ENCODE measurements at places on chromosomes 2 and 18. TPM values are rescaled to one million over a fixed set of nuclear protein-coding genes. Genes with fewer than 3 reads are reported as not detected.

The FN1 gene
- not detected for total RNA-seq

The PROKR1 gene
- total RNA-seq, result not detected

The KIAA2012 gene
- total RNA-seq, result not detected

The KCNJ3 gene
- 0.58 TPM for total RNA-seq

The CNGA3 gene
- not detected for total RNA-seq

The LANCL1 gene
- total RNA-seq, result 30.0 TPM

The SPC25 gene
- 0.22 TPM for total RNA-seq

The RAX gene
- not detected for total RNA-seq

The COPS8 gene
- 32.7 TPM for total RNA-seq

The VAMP8 gene
- total RNA-seq, result 73.1 TPM

- H3K27me3 ChIP-seq, result no peaks in the 10 kb centered on the region
- no peaks in the 10 kb centered on the region for H3K36me3 ChIP-seq
- no peak for DNase-seq
- H3K27ac ChIP-seq, result no peak overlapping the region
- H3K4me3 ChIP-seq, result no peak overlapping the region
Observed at GRCh38 chr2:2866459-2866858, 511.2 kb downstream of the EIPR1 start.

DNA sequence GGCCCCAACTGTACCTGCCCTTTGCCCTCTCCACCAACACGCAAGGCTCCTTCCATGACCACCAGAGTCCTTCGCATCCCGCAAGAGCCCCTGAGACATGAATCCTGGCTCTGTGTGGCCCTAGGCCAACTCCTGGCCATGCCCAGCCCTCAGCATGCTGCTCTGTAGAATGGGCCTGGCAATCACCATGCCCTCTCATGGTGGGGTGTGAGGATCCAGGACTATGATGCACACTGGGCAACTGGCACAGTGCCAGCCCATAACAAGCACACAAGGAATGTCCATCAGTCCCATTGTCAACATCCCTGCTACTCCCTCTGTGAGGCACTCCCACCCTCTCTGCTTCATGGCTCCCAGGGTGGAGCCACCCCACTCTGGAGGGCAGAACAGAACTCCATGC, 44.7 kb downstream of the FER1L5 start:
- no peaks in the 10 kb centered on the region for H3K36me3 ChIP-seq
- no peak overlapping the region for H3K4me3 ChIP-seq
- no peak for DNase-seq
- H3K4me1 ChIP-seq, result no peaks in the 10 kb centered on the region
- no peaks in the 10 kb centered on the region for H3K27me3 ChIP-seq

DNA sequence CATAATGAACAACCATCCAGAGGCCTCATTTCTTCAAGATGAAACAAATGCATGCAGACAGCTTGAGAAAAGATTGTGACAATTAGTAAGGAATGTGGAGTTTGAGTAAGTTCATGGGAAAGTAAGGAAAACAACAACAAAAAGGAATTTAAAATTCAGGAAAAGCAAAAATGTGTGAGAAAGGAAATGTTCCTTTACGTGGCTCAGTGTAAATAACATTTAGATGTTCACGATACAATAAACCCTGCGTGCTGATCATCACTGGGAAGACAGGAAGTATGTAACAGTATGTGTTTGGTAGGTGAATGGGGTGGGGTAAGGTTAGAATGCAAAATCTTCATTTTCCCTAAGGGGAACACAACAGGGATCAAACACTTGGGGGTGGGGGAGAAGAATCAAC, 72.7 kb downstream of the TRIP12 start:
- no peak overlapping the region for H3K27ac ChIP-seq
- H3K27me3 ChIP-seq, result no peaks in the 10 kb centered on the region
- H3K36me3 ChIP-seq, result peaks cover 2% of the 10 kb centered on the region
- no peak overlapping the region for H3K4me3 ChIP-seq
- DNase-seq, result no peak

- no peak for DNase-seq
- H3K4me3 ChIP-seq, result no peak overlapping the region
- no peaks in the 10 kb centered on the region for H3K36me3 ChIP-seq
- no peak overlapping the region for H3K27ac ChIP-seq
- H3K27me3 ChIP-seq, result no peaks in the 10 kb centered on the region
Observed at GRCh38 chr2:149225446-149225845, 104.9 kb upstream of the LYPD6 start.

- H3K4me1 ChIP-seq, result no peaks in the 10 kb centered on the region
- no peak for DNase-seq
- H3K27me3 ChIP-seq, result no peaks in the 10 kb centered on the region
- no peak overlapping the region for H3K27ac ChIP-seq
- H3K4me3 ChIP-seq, result no peak overlapping the region
- no peaks in the 10 kb centered on the region for H3K36me3 ChIP-seq
Observed at GRCh38 chr18:25814841-25815458, 275.5 kb downstream of the SS18 start.

- no peak overlapping the region for H3K4me3 ChIP-seq
- no peak overlapping the region for H3K27ac ChIP-seq
- no peaks in the 10 kb centered on the region for H3K27me3 ChIP-seq
- DNase-seq, result no peak
- H3K4me1 ChIP-seq, result peaks cover 3% of the 10 kb centered on the region
Observed at GRCh38 chr2:74917702-74918619, 40.5 kb upstream of the POLE4 start.

GRCh38 chr18:9631814-9632496, 17.6 kb upstream of the PPP4R1 start:
- H3K27ac ChIP-seq, result no peak overlapping the region
- H3K27me3 ChIP-seq, result no peaks in the 10 kb centered on the region
- no peaks in the 10 kb centered on the region for H3K4me1 ChIP-seq
- H3K4me3 ChIP-seq, result no peak overlapping the region
- no peak for DNase-seq

GRCh38 chr2:126655500-126656430, at the start of gene GYPC:
GYPC (plus strand) TSS chr2:126656158; CDS start chr2:126656264, 106 bp downstream.
- no peaks in the 10 kb centered on the region for H3K27me3 ChIP-seq
- peaks cover 36% of the 10 kb centered on the region for H3K4me1 ChIP-seq
- peak; percentile 69 for DNase-seq
- H3K4me3 ChIP-seq, result peak within 1 kb of the TSS; percentile 65
- H3K36me3 ChIP-seq, result no peaks in the 10 kb centered on the region

DNA sequence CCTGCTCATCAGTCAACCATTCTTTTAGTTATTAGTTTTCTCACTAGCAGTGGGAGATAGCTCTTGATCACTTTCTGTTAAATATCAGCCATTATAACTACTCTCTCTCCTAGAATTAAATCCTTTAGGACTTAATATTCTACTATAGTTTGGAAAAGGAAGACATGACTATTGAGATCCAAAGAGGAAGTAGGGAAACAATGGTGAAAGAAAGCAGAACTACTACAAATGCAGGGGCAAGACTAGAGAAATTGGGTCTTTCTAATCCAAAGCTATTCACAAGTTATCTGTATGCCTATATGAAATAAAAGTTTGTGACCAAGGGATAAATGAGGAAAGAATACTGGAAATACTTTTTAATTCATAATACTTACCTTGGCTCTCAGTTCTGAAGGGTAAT, 65.1 kb downstream of the SRBD1 start:
- H3K36me3 ChIP-seq, result peaks cover 10% of the 10 kb centered on the region
- no peak overlapping the region for H3K4me3 ChIP-seq
- DNase-seq, result no peak
- no peaks in the 10 kb centered on the region for H3K27me3 ChIP-seq

DNA sequence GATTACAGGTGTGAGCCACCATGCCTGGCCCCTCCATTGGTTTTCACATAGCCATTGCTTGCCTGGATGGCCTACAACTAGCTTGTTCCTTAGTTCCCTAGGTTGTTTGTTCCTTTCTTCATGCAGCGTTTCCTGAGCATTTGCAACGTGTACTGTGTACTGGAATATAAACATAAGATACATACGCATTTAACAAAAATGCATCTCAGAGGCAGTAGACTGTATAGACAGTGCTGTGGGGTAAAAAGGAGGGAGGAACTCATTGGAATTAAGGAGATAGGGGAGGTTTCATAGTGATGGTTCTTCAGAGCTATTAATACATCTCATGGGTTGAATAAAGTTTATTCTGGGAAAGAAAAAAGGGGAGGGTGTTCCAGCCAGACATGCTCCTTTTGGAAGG, 260.5 kb upstream of the RASGRP3 start:
- DNase-seq, result no peak
- H3K4me1 ChIP-seq, result no peaks in the 10 kb centered on the region
- no peaks in the 10 kb centered on the region for H3K27me3 ChIP-seq

DNA sequence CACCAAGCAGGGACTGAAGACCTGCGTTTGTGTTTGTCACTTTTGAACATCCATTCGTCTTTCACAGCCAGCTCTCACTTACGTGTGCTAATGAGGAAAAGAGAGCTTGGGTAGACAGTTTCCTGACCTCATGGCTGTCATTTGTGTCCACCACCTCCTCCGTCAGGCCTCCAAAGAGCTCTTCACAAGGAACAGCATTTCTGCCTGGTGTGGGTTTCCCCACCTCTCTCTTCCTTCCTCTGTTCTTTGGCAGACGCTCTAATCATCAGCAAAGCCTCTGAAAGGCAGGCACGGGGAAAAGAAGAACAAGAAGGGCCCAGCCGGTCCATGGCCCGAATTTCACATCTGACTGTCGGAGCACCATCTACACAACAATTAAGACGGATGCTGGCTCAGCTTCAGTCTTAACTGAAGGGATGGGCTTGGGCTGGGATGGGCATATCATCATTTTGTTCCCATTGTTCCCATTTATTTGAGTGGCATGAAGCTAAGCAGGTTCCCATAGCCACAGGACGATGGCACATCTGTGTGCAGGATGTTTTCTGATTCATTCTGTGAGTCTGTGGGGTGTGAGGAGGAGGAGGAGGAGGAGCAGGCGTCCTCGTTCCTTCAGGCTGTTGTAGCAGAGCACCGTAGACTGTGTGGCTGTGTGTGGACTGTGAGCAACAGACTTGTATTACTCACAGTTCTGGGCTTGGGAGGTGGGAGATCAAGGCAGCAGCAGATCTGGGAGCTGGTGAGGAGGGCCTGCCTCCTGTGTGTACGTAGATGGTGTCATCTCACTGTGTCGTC, 66.4 kb downstream of the TSHZ1 start:
- DNase-seq, result no peak
- no peaks in the 10 kb centered on the region for H3K27me3 ChIP-seq
- H3K27ac ChIP-seq, result no peak overlapping the region
- peaks cover 3% of the 10 kb centered on the region for H3K4me1 ChIP-seq
- H3K4me3 ChIP-seq, result no peak overlapping the region

- H3K4me3 ChIP-seq, result no peak overlapping the region
- H3K27me3 ChIP-seq, result no peaks in the 10 kb centered on the region
- H3K36me3 ChIP-seq, result no peaks in the 10 kb centered on the region
- H3K4me1 ChIP-seq, result no peaks in the 10 kb centered on the region
- H3K27ac ChIP-seq, result no peak overlapping the region
- DNase-seq, result no peak
Observed at GRCh38 chr18:62514570-62514969, 8.3 kb upstream of the ZCCHC2 start.

DNA sequence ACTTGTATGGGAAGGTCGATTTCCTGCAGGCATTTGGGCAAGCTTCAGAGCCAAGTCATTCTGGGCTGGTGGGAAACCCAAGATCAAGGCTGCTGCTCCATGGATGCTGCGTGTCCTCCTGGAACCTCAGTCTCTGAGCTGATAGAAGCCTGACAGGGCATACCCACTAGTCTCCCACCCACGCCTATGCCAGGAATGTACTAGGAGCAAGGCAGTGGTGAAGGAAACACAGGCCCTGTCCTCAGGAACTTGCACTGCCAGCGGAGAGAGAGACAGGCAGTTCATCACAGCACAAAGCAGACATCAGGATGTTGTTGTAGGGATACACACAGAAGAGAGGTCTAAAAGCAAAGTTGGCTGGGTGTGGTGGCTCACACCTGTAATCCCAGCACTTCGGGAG, 84.2 kb downstream of the PLB1 start:
- no peaks in the 10 kb centered on the region for H3K36me3 ChIP-seq
- no peak for DNase-seq
- H3K27me3 ChIP-seq, result no peaks in the 10 kb centered on the region
- no peak overlapping the region for H3K4me3 ChIP-seq
- H3K27ac ChIP-seq, result no peak overlapping the region
- H3K4me1 ChIP-seq, result no peaks in the 10 kb centered on the region

- H3K27ac ChIP-seq, result no peak overlapping the region
- no peaks in the 10 kb centered on the region for H3K36me3 ChIP-seq
- H3K4me3 ChIP-seq, result no peak overlapping the region
- no peak for DNase-seq
Observed at GRCh38 chr2:134167015-134167414, 86.9 kb upstream of the MGAT5 start.

- H3K27me3 ChIP-seq, result no peaks in the 10 kb centered on the region
- H3K27ac ChIP-seq, result no peak overlapping the region
- DNase-seq, result no peak
- H3K4me3 ChIP-seq, result no peak overlapping the region
- H3K4me1 ChIP-seq, result no peaks in the 10 kb centered on the region
- no peaks in the 10 kb centered on the region for H3K36me3 ChIP-seq
Observed at GRCh38 chr2:166239548-166239947, 111.7 kb upstream of the SCN1A start.

- no peaks in the 10 kb centered on the region for H3K36me3 ChIP-seq
- H3K27ac ChIP-seq, result no peak overlapping the region
- H3K4me3 ChIP-seq, result no peak overlapping the region
- H3K4me1 ChIP-seq, result no peaks in the 10 kb centered on the region
- H3K27me3 ChIP-seq, result no peaks in the 10 kb centered on the region
Observed at GRCh38 chr2:129069875-129070594, 751.4 kb upstream of the HS6ST1 start.

DNA sequence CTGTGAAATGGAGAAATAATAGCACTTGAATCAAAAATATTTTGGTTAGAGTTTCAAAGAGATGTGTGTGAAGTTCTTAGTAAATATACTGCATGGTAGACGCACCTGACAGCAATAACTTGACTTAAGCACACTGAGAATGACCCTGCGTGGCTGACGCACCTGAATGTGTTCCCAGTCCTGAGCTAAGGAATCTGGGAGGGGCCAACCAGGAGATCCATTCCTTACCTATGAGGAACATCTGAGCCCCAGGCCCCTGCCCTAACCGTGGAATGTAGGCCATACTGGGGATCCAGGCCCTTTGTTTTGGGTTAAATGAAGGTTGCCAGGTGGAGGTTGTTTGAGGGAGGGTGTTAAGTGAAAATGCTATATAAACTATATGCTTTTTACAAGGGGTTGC, 284.4 kb downstream of the RBM43 start:
- no peaks in the 10 kb centered on the region for H3K36me3 ChIP-seq
- DNase-seq, result no peak

- no peak overlapping the region for H3K4me3 ChIP-seq
- DNase-seq, result no peak
Observed at GRCh38 chr18:1806884-1807615, 764.3 kb downstream of the METTL4 start.

GRCh38 chr2:237156031-237156856, 70.6 kb downstream of the COPS8 start:
- no peak overlapping the region for H3K4me3 ChIP-seq
- no peaks in the 10 kb centered on the region for H3K27me3 ChIP-seq
- DNase-seq, result no peak
- H3K36me3 ChIP-seq, result no peaks in the 10 kb centered on the region
- no peak overlapping the region for H3K27ac ChIP-seq
